ENCODE measurements at places on chromosomes 4 and X.

DNA sequence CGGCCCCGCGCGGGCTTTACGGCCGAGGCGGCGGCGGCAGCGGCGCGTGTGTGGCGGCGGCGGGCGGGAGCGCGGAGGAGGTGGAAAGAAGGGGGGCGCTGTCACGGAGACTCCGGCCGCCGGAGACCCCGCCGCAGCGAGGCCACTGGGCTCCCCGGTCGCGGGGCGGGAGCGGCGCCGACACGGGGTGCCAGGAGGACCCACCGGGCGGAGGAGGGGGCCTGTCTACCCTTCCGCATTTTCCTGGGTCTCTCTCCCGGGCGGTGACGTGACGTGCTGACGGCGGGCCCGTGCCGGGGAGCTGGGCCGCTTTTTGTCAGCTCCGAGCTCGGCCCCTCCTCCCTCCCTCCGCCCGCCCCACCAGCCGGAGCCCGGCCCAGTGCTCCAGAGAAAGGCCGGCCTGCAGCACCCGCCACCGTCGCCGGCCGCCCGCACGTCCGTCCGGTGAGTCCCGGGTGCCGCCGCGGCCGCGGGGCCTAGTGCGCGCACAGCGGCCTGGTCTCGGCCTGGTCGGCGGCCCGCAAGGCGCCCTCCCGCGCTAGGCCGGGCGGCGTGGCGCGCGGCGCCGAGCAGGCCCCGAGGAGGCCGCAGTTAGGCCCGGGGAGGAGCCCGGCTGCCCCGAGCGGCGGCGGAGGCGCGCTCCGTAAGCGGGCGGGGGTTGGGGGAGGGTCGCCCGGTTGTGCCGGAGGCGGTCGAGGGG is at the start of gene ZFX:
Gene ZFX (plus strand): TSS at position 379 of the 700 bp plus-strand sequence. CDS start 23,014 bp downstream, outside the sequence.
- DNase-seq, result peak; percentile 47

DNA sequence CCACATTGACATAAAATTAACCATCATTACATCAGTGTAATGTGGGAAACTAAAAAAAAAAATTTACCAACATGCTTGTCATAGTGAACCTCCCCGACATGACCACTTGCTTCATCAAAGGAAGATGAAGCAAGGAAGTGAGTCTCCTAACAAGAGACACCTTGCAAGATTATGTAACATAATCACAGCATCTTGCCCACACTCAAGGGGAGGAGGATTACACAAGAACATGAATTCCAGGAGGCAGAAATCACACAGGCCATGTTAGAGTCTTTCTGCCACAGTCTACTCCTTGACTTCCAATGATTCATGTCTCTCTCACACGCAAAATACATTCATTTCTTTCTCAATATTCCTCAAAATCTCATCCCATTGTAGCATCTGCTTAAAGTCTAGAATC is 93.3 kb downstream of the AKAP4 start:
- DNase-seq, result no peak

DNA sequence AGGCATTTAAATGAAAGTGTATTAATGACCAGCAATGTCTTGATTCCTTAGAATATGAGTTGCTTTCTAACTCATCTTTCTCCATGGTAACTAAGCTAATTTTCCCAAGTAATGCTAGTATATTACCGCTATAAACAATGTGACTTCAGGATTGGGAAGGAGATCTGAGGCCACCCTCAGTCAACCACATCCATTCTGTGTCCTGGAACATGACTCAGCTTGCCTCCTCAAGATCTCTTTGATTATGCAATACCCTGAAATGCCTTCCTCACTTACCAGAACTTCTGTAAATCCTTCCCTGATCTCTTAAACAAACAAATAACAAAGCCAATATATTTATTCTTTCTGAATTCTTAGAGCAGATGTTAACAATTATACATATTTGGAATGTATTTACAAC is 1495.5 kb downstream of the PCDH18 start:
- DNase-seq, result no peak

DNA sequence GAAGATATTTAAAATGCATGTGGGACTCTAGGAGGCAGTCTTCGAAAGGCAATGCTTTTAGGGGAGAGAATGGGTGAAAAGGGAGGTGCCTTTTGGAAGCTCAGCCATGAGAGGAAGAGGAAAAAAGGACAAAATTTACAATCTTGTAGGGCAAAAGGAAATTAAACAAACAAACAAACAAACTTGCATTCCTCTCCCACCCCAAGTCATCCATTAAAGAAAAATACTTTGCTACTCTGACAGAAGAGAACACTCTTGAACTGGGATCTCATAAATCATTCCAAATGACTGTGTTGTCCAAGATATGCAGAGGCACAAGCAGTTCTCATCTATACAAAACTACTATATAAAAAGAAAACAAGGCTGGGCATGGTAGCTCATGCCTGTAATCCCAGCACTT is 46.7 kb downstream of the HELQ start:
- no peak for DNase-seq

DNA sequence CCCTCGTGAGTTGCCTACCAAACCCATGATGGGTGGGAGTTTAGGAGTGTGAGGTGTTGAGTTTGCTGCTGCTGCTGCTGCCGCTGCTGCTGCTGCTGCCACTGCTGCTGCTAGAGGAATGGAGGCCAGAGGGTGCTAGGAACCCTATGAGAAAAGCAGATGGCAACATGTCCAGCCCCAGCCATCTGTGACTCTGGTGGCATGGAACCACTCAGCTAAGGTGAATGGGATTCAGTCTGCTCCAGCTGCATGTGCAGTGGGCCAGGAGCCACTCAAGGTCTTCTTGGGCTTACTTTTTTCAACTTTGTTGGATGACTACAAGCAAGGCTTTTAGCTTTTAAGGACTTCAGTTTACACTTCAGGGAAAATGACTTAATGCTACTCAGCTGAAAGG is 103.8 kb downstream of the RTL5 start:
- no peak for DNase-seq

DNA sequence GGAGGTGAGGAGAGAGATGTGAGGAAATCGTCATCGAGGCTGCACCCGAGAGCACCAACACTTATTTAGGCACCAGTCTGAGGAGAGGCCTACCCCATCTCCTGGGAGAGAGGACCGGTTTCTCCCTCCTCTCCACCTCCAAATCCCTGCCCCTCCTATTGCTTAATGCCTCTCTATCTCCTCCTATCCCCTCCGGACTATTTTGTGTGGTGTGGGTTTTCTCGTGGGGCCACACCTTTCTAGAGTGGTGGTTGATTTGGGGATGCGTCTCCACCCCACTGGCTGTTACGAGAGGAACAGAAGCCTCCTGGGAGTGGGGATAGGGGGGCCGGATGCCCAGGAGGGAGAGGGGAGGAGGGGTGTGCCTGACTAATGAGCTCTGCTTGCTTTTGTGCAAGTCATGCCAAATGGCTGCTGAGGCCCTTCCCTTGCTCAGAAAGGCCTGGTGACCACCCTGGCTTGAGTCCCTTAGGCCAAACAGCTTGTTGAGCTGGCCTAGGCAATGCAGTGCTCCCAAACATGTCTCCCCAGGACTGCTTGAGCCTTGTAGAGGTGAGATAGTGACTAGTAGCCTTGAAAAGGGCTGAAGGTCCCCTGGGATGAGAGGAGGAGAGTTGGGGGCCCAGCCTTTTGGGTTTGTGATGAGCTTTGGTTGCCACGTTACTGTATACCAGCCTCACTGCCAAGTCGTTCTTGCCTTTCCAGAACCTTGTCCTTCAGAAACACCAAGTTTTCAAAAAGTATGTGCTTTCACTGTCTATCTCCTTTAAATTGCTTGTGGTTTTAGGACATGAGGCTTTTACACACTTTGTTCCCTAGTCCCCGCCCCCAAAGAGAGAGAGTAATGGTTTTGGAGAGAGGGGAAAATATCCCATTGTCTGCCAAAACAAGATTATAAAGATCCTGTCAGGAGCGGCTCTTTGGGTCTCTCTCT is 1.2 kb downstream of the MSN start:
- DNase-seq, result peak; percentile 31

GRCh38 chrX:44572340-44572938 is 29.8 kb upstream of the FUNDC1 start:
- no peak for DNase-seq

DNA sequence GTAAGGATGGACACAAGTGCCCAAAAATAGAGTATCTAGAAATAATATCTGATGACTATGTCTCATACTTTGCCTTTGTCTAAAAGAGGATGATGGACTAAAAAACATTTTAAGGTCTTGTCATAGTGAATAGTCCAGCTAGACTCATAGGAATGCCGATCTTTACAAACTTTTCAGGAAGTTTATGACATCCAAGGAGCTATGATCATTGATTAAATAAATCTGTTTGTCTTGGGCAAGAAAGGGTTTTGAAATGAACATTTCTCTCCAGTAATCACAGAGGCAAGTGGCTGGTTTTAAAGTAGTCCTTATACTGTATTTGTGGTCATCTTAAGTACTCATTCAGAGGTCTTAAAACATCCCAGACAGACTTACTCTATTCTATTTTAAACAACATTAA is 109.8 kb downstream of the MAPK10 start:
- no peak for DNase-seq

- DNase-seq, result no peak
Measured at GRCh38 chr4:38769857-38770256, 12.9 kb downstream of the TLR10 start.

GRCh38 chrX:126836186-126836585 is 16.7 kb downstream of the PRR32 start:
- DNase-seq, result no peak

DNA sequence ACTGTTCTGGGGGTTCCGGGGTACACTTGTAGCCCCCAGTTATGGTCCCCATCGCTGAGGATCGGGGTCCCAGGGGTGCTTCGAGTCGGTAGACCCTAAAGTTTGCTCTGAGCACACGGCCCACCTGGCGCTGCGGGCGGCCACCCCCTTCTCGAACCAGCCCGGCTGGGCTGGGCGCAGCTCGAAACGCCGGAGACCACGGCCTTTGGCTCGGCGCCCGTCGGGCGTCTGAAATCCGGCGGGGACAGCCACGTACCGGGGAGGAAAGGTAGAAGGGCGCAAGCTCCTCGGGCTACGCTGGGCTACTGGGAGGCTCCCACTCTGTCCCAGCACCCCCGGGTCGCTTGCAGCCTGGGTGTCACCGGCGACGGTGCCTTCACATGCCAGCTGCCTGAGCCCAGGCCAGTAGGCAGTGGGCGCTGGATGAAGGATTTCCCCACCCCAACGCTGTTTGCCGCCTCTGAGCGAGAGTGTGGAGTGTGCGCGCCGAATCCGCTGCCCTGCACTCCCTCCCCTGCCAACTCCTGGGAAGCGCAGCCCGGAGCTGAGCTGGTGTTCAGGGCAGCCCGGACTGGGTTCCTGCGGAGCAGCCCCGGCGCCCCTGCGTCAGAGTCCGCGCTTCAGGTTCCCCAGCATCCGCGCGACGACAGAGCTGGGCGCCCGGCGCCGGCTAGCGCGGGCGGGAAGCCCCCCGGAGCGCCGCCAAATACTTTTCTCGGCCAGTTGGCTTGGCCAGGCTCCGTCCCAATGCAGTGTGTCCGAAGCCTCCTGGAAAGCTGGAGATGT is 637 bp downstream of the MAMLD1 start:
- DNase-seq, result no peak

DNA sequence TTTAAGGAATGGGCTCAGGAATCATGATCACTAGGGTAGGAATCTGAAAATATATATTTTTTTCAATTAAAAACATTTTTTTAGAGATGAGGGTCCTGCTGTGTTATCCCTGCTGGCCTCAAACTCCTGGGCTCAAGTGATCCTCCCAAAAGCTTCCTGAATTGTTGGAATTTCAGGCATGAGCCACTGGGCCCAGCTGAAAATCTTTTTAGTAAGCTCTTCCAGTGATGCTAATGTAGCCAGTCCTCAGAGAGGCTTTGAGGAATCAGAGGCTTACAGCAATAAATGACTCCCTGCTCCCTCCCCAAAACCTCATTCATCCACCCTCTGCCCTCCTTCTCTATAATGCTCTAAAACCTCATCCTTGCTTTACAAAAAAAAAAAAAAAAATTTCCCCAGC is 129.5 kb downstream of the ZIC3 start:
- DNase-seq, result no peak

DNA sequence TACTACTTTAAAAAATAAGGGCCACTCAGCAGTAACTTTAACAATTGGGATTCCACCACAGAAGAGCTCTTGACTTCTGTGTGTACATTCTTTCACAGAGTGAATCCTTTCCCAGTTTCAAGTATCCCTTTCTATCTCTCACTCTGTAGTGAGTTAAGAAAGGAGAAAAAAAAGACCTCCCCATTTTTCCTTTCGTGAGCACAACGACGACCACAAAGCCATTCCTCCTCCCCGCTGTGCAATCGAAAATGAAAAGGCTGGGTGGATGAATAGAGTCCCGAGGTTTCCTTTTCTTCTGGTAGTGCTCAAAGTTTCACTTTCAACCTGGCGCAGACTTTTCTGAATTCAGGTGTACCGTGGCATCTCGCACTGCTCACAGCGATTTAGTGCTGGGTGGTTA is 58.0 kb downstream of the TAB3 start:
- no peak for DNase-seq

GRCh38 chrX:72121383-72121782 is 10.3 kb downstream of the RTL5 start:
- no peak for DNase-seq

GRCh38 chr4:30854531-30854930 is 134.4 kb downstream of the PCDH7 start:
- no peak for DNase-seq

DNA sequence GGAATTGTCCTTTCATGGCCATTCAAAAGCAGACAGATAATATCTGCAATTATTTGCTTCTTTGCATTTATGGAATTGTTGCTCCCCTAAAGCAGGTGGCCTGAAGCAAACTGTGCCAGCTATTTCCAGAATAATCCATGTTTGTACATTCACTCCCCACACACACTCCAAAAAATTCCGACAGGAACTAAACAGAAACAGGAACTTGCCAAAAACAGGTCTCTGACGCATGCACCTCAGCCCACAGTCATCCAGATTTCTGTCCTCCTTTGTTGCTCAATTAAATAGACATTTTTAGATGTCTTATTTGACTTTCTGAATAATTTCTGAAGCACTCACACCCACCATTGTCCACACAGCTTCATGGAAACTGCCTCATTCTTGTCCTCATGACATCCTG is 71.5 kb upstream of the EDNRA start:
- no peak for DNase-seq

DNA sequence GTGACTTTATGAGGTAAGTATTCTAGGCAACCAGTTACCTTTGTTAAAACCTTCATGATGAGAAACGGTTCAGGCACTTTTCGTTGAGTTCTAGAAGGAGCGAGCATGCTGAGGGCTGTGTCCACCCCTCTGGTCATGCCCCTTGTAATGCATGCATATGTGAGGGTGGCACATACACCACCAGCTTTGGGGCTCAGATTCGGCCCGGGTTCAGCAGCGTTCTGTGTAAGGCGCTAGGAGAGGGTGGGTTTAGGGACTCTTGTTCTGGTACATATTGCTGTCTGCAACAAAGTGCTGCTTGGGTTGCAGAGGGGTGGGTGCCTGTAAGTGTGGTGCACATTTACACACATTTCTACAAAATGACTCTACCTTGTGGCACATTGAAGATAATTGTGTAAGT is 54.5 kb downstream of the NOP14 start:
- no peak for DNase-seq

GRCh38 chr4:77581724-77582123 is 23.9 kb upstream of the CXCL13 start:
- DNase-seq, result no peak

GRCh38 chr4:172750910-172751309 is 417.7 kb upstream of the GALNT7 start:
- DNase-seq, result no peak

- no peak for DNase-seq
Measured at GRCh38 chr4:8910822-8911315, 39.2 kb upstream of the HMX1 start.

GRCh38 chrX:28273736-28274135 is 292.5 kb upstream of the DCAF8L1 start:
- DNase-seq, result no peak

GRCh38 chr4:148831945-148832344 is 389.7 kb upstream of the NR3C2 start:
- DNase-seq, result no peak

GRCh38 chr4:88295656-88296055 is 11.3 kb upstream of the PPM1K start:
- no peak for DNase-seq
